ENCODE measurements at places on chromosomes 3 and 15.

DNA sequence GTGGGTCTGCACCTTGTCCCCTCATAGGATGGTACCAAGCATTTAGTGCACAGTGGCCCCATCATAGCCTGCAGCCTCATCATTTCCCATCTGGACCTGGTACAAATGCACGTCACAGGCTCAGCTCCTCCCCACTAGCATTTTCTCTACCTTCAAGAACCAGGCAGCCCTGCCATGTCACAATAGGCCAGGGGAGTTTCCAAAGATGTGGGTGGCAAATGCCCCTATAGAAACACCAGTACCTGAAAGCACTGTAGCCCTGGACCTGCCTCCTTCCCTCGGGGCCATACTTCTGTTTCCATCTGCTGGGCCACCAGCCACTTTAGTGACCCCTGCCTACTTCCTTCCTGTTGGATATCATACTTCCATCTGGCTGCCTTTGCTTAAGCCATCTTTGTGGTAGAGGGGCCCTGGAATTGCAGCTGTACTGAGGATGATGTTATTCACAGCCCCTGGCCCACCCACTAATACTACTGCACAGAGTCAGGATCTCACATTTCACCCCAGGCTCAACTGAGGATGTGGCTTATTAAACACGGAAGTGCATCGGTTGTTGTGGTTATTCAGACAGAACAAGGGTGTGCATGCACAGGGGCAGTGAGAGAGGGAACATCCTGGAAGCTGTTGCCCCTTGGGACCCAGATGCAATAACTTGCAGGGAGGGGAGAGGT lies 3.8 kb downstream of the TCTA start:
- no peak for DNase-seq

- no peak for DNase-seq
These were observed 75.5 kb downstream of the MSL2 start for GRCh38 chr3:136120373-136121348.

GRCh38 chr3:135806317-135806716 lies 159.2 kb upstream of the PPP2R3A start:
- no peak for DNase-seq

GRCh38 chr15:45585069-45585791 lies 1.9 kb upstream of the BLOC1S6 start:
- DNase-seq = no peak

DNA sequence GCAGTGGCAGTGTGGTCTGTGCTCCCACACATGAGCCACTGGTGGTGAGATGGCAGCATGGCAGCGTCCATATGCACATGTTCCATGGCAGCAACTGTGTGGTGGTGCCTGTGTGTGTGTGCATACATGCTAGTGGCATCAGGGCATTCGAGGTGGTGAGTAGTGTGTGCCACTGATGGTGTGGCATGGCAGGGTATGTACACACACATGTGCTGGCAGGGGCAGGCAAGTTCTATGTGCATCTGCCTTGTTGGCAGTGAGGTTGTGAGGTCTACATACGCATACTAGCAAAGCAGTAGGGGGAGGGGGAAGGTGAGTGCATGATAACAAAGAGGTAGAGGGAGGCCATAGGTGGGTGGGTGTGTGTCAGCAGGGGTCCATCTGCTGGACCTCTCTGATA lies 378.7 kb downstream of the C3orf38 start:
- no peak for DNase-seq

DNA sequence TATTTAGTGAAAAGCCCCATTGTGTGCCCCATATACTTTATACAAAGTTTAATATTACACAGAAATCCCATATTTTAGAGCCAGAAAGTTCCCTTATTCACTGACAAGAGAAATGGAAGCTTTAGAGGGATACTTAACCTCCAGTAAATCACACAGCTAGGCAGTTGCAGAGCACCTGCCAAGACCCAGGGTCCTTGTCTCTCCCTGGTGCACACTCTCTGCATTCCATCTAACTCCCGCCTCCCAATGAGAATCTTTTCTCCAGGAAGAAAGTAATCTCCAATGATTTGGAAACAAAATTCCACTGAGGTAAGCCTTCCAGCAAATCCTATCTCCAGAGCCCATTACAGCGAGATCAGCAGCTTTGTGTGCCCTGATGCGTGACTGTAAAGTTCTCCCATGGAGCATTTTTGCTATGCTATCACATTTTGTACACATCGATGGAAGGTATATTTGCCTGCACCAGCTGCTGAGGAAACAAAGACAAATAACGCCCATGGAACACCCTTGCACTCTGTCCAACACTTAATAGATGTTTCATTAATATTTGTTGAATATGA lies 41.4 kb downstream of the ULK4 start:
- no peak for DNase-seq

GRCh38 chr3:171954690-171955383 lies 84.5 kb upstream of the FNDC3B start:
- DNase-seq = no peak

DNA sequence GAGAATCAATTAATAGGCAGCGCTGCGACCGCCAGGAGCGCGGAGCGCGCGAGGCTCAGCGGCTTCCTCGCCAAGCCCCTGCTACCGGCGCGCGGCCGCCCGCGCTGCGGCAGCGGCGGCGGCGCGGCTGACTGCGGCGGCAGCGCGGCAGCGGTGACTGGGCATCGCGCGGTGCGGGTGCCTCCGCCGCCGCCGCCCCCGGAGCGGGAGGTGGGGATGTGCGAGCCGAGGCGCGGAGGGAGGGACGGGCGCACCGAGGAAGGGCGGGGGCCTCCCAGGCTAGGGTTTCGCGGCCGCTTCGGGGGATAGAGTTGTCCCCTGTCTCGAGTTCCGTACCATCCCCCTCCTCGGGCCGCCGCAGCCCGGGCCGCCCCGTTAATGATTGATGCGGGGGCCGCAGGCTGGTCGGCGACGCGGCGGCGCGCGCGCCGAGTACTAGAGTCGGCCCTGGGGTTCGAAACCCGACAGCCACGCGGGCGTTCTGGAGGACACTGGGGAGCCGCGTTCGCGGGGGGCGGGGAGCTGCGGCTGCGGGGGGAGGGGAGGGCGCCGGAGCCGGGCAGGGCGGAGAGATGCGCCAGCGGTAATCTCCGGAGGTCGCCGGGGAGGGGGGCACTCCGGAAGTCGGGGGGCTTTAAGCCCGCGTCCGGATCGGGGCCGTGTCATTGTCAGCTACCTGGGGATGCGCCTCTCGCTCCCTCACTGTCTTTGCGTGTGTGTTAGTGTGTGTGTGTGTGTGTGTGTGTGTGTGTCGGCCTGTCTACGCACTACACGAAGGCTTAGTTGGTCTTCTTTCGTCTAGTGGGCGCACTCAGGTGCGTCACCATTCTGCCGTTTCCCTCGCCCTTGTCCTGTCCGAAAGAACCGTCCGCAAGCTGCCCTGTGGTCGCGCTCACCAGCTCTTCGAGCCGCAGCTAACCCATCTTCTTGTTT lies at the start of gene PAQR9:
PAQR9 (minus strand) TSS at position 159 of the 933 bp plus-strand sequence. CDS start 338 bp downstream, outside the sequence.
- DNase-seq = no peak

DNA sequence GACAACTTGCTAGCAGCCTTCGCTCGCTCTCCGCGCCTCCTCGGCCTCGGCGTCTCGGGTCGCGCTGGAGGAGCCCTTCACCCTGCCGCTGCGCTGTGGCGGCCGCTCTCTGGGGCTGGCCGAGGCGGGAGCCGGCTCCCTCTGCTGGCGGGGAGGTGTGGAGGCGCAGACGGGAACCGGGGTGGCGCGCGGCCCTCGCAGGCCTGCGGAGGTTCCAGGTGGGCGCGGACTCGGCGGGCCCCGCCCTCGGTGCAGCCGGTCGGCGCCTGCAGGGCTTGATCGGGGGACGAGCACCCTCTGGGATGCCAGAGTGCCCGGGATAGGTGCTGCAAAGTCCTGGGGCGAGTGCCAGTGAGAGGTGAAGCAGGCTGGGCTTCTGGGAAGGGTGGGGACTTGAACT lies 989.9 kb downstream of the ROBO2 start:
- DNase-seq = no peak

DNA sequence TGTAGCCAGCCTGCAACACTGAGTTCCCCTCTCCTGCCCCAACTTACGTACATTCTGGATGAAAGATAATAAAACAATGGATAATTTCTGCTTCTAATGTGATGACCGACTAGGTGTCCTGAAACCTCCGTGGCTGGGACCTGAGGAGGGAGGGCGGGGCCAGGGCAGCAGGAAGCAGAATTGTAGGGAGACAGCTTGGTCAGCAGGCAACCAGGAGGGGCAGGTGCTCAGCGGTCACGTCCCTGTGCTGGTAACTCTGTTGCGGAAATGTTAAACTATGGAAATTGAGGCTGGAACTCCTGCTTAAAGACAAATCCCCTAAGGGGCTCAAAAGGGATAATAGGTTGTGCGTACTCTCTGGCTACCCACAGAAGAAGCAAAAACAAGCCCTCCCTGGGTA lies 30.4 kb downstream of the SLC6A20 start:
- no peak for DNase-seq

- no peak for DNase-seq
These were observed 75.8 kb upstream of the OSTN start for GRCh38 chr3:191123231-191123630.

GRCh38 chr15:27826411-27826810 lies 272.7 kb downstream of the OCA2 start:
- DNase-seq = no peak

- DNase-seq = no peak
These were observed 337.7 kb downstream of the NEK10 start for GRCh38 chr3:27031476-27031875.

GRCh38 chr3:61226166-61226686 lies 25.0 kb downstream of the FHIT start:
- DNase-seq = no peak

GRCh38 chr3:184134746-184135148 lies 411 bp upstream of the EIF2B5 start:
- DNase-seq = no peak

- DNase-seq = no peak
These were observed 144.8 kb downstream of the GABRB3 start for GRCh38 chr15:26628071-26628470.

DNA sequence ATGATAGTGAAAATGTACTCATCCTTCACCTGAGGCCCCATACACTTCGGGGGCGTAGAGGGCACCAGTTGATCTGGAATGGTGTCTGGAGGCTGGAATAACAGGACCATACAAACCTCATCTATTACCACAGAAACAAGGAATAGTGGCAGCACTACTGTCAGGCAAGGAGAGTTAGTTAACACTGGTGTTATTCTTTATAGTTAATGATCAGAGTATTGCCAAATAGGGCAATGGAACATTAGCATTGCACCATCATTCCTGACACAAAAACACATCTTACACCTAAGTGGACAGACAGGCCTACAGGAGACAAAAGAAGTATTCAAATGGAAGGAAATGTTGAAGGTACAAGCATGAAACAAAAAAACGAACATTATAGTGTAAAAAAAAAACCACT lies 137.0 kb upstream of the UBP1 start:
- no peak for DNase-seq

GRCh38 chr3:186536883-186537844 lies 7.0 kb downstream of the CRYGS start:
- DNase-seq = no peak

DNA sequence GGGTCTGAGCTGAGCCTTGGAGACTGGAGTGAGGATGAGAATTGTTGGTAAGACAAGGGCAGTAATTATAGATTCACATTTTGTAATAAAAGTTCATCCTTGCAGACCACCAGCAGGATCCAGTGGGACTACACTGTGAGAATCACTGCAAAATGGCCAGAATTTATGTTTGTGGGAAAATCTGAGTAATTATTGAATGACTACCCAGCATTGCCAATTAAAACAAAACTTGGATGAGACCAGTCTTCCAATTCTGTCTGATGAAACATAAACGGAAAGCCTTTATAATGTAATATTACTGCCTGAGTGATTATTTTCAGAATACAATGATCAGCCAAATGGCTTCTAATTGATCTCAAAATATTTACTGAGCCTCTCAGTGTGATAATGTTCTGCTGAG lies 323.3 kb upstream of the C2CD4B start:
- DNase-seq = no peak

DNA sequence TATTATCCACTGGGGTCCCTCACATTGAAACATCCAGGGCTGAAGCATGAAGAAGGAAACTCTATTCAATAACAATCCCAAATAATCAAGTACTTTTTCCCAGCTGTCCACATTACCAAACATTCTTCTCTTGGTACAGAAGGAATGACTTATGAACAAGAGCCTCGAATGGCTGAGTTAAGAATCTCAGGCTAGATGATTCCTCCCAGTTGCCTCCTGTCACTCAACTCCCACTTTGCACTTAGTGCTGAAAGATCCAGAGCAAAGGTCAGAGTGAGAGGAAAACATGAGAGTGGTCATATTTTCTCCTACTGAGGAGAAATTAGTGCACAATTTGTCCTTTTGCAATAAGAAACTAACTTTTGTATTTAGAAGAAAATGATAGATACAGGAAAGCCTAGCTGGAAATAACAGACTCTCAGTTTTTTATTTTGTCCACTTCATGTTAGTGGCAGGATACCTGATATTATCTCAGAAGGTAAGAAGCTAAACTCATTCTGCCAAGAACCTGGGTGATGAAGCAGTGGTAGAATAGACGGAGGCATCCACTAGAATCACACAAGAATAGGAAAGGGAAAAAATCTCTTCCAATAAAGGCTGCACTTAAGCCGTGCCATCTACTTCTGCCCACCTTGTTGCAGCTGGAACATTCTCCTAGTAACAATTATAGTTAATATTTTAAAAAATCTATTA lies 46.2 kb downstream of the GADL1 start:
- no peak for DNase-seq

DNA sequence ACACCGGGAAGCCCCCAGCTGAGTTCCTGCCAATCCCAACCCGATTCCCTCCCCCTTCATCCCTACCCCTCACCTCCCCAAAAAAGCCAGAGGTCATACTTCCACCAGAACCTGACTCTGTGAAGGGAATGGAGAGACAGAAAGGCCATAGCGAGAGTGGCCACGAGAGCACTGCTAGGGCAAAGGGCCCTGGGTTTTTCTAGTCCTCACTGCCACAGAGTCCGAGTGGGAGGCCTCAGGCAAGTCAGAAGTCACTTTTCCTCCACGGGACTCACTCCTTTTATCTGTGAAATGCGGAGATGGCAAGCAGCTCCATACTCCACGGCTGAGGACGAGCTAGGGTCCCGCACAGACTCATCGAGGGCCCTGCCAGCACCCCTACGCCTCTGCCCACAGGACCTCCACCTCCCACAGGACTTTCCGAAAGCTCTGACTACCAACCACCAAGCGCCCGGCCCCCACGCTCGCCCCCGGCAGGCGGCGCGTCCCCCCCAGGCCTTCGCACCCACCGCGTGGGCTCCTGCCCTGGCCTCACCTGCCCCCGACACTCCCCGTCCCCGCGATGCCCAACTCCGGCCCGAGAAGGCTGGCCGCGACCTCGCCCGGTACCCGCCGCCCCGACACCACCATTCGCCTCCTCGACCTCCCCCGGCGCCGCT lies 792 bp downstream of the ATP13A3 start:
- peak; percentile 71 for DNase-seq

DNA sequence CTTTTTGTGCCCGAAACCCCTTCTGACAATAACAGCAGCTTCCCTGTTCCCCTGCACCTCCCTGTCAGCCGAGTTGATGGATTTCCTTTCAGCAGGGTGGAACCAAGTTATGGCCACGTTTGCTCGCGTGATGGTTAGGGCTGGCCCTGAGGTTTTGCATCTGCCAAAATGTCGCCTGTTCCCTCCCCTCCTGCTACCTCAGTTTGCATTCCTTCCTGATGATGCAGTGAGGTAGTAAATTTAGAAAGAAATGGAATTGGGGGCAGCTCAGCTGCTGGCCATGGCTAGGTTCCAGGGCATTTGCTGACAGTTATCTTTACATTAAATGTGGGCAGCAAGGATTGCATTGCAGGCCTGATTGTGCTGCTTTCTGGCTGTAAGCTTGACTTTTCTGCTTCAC lies 13.2 kb downstream of the LIMD1 start:
- no peak for DNase-seq

Measured in sciatic nerve (tissue), 2 donors.